ENCODE measurements at places on chromosomes 4 and X. TPM values are rescaled to one million over a fixed set of nuclear protein-coding genes. Genes with fewer than 3 reads are reported as not detected.

FRG2 gene
- 0.18 TPM for total RNA-seq

HTN3 gene
- not detected for total RNA-seq

TBC1D25 gene
- 4.0 TPM for total RNA-seq

TMA16 gene
- 26.1 TPM for total RNA-seq

SLC49A3 gene
- 4.1 TPM for total RNA-seq

RBPJ gene
- 103 TPM for total RNA-seq

TAF7L gene
- not detected for total RNA-seq
